ENCODE measurements at places on chromosomes 1 and 21.

GRCh38 chr1:221105578-221105977, 226.3 kb downstream of the HLX start:
- no peak for DNase-seq
- H3K27me3 ChIP-seq, result peaks cover 3% of the 10 kb centered on the region
- H3K4me1 ChIP-seq, result no peaks in the 10 kb centered on the region
- H3K36me3 ChIP-seq, result no peaks in the 10 kb centered on the region
- no peak overlapping the region for H3K4me3 ChIP-seq

DNA sequence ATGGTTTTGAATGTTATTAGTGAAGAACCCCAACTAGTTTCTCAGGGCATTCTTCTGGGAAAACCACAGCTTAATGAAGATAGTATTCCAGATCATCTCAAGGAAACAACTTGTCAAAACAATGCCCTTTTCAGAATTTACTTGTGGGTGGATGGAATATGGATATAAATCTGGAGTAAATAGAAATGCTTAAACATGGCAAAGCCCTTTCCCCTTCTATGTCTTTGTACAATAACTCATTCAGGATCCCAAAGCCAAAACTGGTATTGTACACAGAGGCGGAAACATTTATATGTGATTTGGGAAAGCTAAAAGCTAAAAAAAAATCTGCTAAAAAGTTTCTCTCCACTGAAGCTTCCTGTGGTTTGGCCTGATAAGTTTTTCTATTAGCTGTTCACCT, 55.5 kb upstream of the RGS5 start:
- H3K27me3 ChIP-seq, result no peaks in the 10 kb centered on the region
- H3K27ac ChIP-seq, result no peak overlapping the region
- H3K36me3 ChIP-seq, result peaks cover 32% of the 10 kb centered on the region
- DNase-seq, result no peak
- H3K4me1 ChIP-seq, result no peaks in the 10 kb centered on the region

- peak overlapping the region; percentile 64 for H3K27ac ChIP-seq
- H3K36me3 ChIP-seq, result no peaks in the 10 kb centered on the region
- H3K4me3 ChIP-seq, result peak overlapping the region; percentile 74
- peaks cover 11% of the 10 kb centered on the region for H3K4me1 ChIP-seq
Observed at GRCh38 chr1:185987611-185988321, 253.6 kb downstream of the HMCN1 start.

- DNase-seq, result no peak
- H3K4me1 ChIP-seq, result peaks cover 19% of the 10 kb centered on the region
- no peak overlapping the region for H3K27ac ChIP-seq
- no peak overlapping the region for H3K4me3 ChIP-seq
- H3K36me3 ChIP-seq, result no peaks in the 10 kb centered on the region
- H3K27me3 ChIP-seq, result no peaks in the 10 kb centered on the region
Observed at GRCh38 chr1:58779059-58779754, 4.6 kb downstream of the JUN start.

GRCh38 chr1:208115924-208116640, 128.1 kb downstream of the PLXNA2 start:
- no peaks in the 10 kb centered on the region for H3K4me1 ChIP-seq
- H3K27me3 ChIP-seq, result no peaks in the 10 kb centered on the region
- DNase-seq, result no peak
- H3K4me3 ChIP-seq, result no peak overlapping the region

GRCh38 chr1:37244083-37244480, 209.8 kb upstream of the GRIK3 start:
- DNase-seq, result no peak
- peaks cover 29% of the 10 kb centered on the region for H3K27me3 ChIP-seq
- H3K27ac ChIP-seq, result no peak overlapping the region
- H3K36me3 ChIP-seq, result no peaks in the 10 kb centered on the region

GRCh38 chr1:63669151-63669961, 76.1 kb downstream of the PGM1 start:
- no peaks in the 10 kb centered on the region for H3K4me1 ChIP-seq
- DNase-seq, result no peak
- H3K27me3 ChIP-seq, result no peaks in the 10 kb centered on the region
- no peak overlapping the region for H3K4me3 ChIP-seq
- H3K36me3 ChIP-seq, result peaks cover 22% of the 10 kb centered on the region

- H3K36me3 ChIP-seq, result no peaks in the 10 kb centered on the region
- no peak overlapping the region for H3K4me3 ChIP-seq
- H3K27me3 ChIP-seq, result no peaks in the 10 kb centered on the region
- DNase-seq, result no peak
- no peak overlapping the region for H3K27ac ChIP-seq
Observed at GRCh38 chr1:89949991-89950624, 44.8 kb upstream of the ZNF326 start.

GRCh38 chr1:36824390-36824861, 209.9 kb downstream of the GRIK3 start:
- no peaks in the 10 kb centered on the region for H3K27me3 ChIP-seq
- no peak for DNase-seq
- no peak overlapping the region for H3K27ac ChIP-seq
- H3K36me3 ChIP-seq, result no peaks in the 10 kb centered on the region
- H3K4me1 ChIP-seq, result no peaks in the 10 kb centered on the region

DNA sequence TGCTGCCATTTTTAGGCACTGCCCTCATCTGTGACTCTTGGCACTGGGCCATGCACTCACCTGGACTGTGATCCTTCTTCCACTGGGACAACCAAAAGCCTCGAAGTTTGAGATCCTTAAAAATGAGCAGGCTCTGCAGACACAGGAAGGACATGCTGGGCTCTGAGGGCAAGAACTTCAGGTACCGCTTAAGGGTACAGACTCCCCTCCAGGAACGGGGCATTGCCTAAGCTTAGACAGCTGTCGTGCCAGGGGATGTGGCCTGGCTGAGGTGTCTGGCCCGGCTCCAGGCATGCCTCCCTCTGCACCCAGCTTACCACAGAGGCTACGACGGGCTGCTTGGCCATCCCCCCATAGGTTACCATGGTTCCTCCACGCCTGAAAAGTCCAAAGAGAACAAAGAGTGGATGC, 14.2 kb upstream of the SRSF4 start:
- no peaks in the 10 kb centered on the region for H3K4me1 ChIP-seq
- peaks cover 35% of the 10 kb centered on the region for H3K36me3 ChIP-seq
- no peak overlapping the region for H3K4me3 ChIP-seq
- no peaks in the 10 kb centered on the region for H3K27me3 ChIP-seq

DNA sequence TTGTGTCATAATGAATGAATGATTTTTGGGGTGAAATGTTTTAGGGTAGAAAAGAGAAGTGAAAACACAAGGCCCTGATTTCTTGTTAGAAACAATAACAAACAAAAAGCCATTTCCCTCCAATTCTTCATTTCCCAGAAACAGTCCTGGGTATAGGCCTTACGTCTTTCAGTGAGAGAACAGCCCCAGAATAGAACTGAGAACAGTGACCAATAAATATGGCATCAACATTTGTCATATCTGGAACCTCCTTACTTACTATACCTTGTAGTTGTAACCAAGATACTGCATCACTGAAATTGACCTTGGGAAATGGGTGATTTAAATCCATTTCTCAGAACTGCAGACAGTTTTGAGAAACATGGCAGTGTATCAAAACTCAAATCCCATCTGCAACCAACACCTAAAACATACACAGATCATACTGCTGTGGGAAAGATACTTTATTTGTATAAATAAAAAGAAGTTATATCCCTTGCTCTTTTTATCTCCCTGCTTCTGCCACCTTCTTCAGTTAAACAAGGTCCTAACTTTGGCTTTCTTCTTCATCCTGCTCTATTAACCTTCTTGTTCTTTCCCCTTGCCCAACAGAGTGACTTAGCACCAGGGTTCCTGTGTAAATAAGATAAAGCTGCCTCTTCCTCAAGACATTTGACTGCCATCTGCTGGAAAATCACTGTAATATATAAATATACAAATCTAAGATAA, 19.5 kb downstream of the XKR8 start:
- H3K4me3 ChIP-seq, result no peak overlapping the region
- no peaks in the 10 kb centered on the region for H3K27me3 ChIP-seq
- H3K4me1 ChIP-seq, result no peaks in the 10 kb centered on the region
- DNase-seq, result peak; percentile 63
- H3K27ac ChIP-seq, result no peak overlapping the region

DNA sequence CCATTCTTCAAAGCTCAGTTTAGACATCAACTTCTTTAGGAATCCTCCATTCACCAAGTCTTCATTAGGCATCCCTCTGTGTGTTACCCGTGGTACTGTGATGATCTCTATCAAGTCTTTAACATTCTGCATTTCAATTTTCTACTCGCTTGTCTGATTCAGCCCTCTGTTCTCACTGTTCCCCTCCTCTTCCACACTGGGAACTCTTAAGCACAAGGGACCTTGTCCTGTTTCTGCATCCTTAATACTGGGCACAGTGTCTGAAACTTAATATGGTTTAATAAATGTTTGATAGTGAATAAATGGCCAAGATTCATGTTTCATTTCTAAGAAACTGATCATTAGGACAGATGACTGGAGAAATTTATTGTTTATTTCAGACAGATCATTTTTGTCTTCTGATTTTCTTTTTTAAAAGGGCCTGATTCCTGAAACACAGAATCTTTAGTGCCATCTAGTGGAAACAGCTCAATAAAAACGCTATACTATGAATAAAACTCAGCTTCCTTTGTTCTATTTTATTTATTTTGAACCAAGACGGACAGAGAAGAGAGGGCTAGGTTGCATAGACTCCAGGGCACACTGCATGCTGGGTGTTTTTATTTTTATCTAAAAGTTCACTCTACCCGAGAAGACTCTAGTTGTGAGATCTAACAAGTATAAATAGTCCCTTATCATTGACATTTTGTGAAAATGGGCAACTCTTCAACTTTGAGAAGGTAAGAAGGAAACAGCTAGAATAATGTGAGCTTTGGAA, 7.0 kb upstream of the TRIM45 start:
- no peak overlapping the region for H3K27ac ChIP-seq
- no peak overlapping the region for H3K4me3 ChIP-seq
- H3K36me3 ChIP-seq, result no peaks in the 10 kb centered on the region
- H3K4me1 ChIP-seq, result no peaks in the 10 kb centered on the region

DNA sequence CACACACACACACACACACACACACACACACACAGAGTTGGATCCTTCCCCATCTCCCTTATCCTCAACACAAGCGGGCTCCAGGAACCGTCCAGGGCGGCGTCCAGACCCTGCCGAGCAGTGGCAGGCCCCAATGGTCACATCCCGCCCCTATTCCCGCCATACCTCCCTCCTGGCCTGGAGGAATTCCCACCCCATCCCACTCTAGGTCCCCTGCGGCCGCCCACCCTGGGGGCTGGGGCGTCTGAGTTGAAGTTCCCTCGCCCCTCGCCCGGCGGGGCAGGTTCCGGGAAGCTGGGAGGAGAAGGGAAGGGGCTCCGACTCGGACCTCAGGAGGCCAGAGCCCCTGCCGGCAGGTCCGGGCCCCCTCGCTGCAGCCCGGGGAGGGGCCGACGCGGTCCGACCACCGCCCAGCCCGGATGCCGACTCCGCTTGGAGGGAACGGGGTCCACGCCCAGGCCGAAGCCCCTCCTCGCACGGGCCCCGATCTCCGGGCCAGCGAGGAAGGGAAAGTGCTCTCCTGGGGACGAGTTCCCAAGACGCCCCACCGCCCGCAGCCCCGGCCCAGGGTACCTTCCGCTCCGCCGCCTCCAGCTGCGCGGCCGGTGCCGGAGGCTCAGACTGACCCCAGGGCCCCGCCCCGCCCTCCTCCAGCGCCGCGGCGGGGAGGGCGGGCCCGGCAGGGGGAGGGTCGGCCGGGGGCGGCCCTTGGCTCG, at the start of gene RHOC:
TSS of gene RHOC (minus strand) at position 623 of the 716 bp plus-strand sequence. CDS start 3,328 bp downstream, outside the sequence.
- peak within 1 kb of the TSS; percentile 88 for H3K4me3 ChIP-seq
- DNase-seq, result peak; percentile 35
- peaks cover 45% of the 10 kb centered on the region for H3K4me1 ChIP-seq
- H3K27me3 ChIP-seq, result peaks cover 1% of the 10 kb centered on the region

DNA sequence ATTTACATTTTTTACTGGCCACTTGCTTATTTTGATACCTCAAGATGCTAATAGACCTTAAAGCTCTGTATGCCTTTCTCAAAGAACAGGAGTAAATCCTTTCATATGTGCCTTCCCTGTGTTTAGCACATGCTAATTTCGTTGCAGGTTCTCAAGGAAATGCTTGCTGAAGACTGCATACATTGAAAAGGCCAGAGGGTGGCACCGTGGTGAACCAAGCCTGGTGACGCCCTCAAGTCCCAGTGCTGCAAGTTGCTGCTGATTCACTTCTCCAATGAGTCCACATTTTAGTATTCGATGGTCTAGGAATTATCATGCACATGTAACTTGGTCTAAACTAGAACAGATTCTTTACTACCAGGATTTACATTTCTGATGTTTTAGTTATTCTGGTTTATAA, 94.1 kb downstream of the CLDN17 start:
- H3K4me3 ChIP-seq, result no peak overlapping the region
- H3K27me3 ChIP-seq, result peaks cover 35% of the 10 kb centered on the region
- H3K36me3 ChIP-seq, result no peaks in the 10 kb centered on the region
- H3K27ac ChIP-seq, result no peak overlapping the region
- no peak for DNase-seq

All from naive thymus-derived CD8-positive, alpha-beta T cell (primary cell).